ENCODE measurements at places on chromosomes 6 and 20.

DNA sequence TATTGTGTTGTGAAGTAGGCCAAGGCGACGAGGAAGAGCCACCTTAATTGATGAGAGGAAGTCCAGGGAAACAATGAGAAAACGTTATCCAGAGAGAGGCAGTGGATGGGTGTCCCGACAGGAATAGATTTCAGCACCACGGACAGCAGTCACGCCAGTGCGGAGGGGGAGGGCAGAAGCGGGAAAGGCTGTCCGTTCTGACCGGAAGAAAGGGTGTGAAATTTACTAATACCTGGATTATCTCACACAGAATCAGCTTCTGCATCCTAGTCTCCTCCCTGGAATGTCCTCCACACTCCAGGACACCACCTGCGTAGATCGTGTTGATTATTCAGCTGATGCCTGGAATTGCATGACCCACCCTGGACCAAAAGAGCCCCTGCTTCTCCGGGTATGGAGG, 7.4 kb upstream of the BPIFA3 start:
- DNase-seq: peak; percentile 81

GRCh38 chr6:112770308-112770707, 423.2 kb downstream of the RFPL4B start:
- DNase-seq: no peak

DNA sequence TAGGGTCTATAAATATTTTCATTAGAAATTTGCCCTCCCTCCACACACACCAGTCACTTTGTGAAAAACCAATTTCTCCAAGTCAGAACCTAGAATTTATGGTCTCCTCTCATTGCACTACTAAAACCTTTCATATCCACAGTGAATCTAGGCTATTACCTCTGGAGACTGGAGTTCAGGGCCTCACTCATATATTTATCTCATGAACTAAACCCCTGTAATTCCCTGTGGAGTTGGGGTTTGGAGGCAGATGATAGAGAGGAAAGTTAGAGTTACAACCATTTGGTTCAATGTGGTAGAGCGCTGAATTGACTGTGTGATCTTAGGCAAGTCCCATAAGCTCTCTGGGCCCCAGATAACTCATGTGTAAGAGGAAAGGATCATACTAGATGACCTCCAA, 18.2 kb upstream of the CEP85L start:
- DNase-seq: no peak

GRCh38 chr6:36387440-36388303, at the start of gene ETV7:
Gene ETV7, minus strand, starts transcription at chr6:36387669. Its CDS starts 128 bp downstream, at chr6:36387541.
- DNase-seq: peak; percentile 42

DNA sequence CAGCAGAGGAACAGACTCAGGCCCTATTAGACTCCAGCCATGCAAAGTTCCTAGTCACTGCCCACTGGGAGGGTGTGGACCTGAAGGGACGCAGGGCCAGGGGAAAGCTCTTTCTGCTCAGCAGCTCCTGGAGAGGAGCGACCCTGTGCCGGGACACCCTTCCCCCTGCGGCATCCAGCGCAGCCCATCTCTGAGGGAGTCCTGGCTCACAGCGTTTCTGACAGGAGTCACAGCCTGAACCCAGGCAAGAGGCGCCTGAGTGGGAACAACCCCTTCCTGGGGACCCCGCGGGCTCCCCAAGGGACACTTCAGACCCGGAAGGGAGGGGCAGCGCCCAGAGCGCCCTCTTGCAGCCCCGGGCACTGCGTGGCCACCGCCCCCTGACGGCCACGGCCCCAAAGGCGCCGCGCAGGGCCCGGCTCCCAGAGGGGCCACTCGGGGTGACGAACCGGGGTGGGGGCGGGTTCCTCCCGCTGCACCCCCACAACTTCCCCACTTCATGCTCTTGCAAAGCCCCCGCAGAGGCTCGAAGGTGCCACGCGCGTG, 862 bp downstream of the UCKL1 start:
- DNase-seq: peak; percentile 56

DNA sequence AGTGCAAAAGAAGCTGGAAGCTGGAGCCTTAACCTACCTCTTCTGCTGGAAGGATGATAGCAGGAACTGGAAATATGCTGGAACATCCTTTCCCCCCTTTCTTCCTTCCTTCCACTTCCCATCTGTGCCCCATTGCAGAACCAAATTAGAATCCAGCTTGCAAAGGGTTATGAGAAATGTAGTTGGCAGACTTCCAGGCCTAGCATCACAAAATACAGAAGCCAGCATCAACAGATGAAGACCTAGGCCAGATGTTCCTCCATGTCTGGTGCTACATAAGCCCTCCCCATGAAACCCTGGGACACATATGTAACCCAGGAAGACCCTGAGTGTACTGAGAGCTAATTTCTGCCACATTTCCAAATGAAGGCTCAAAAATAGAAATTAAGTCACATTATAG, 40.0 kb upstream of the TFAP2B start:
- DNase-seq: no peak

DNA sequence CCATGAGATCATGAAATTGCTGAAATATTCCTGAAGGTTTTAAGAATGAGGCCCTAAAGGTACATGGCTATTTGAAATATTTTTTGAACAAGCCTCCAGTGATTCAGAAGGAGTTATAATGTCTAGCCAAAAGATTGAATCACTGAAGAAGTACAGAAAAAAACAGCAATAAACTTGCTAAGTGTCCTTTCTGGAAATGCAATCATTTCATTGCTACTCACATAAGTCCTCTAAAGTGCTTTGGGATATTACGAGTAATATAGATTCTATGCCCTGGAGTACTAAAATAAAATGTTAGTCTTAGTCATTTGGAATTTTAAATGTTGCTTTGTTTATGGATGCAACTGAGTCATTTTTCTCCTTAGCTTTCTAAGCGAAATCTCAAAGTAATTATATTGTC, 32.7 kb downstream of the CENPW start:
- DNase-seq: no peak
